ENCODE measurements at places on chromosomes 1 and 21.

DNA sequence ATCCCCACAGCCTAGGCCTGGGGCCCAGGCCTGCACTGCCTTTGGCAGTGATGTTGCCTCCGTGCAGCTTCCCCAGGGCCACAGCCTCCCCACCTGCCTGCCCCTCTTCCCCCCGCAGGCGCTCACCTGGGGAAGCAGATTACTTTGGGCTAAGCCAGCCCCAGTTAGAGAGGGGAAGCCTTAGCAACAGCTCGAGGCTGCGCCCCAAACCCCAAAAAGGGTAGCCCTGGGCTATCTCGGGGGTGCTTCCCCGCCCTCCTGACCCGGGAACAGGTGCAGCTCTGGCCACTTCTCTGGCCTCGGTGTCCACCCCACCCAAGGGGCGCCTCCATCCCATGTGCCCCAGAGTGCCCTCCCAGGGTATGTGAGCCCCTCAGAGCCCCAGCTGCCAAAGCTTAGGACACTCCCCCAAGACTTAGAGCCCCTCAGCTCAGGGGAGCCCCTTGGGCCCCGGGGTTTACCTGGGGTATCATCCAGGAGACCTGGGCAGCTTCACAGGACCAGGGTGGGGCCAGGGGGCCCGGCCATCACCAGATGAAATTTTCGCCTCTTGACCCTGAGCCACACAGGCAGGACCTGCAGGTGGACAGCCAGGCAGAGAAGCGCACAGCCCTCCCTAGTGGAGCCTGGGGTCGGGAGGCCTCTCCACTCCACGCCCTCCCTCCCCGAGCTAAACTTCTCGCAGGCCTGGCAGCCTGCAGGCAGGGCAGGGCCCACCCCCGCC is 3.3 kb upstream of the TTC34 start:
- H3K4me3 ChIP-seq = no peak overlapping the region
- no peak for DNase-seq
- H3K4me1 ChIP-seq = no peaks in the 10 kb centered on the region
- H3K27ac ChIP-seq = no peak overlapping the region
- H3K27me3 ChIP-seq = no peaks in the 10 kb centered on the region
- H3K36me3 ChIP-seq = no peaks in the 10 kb centered on the region

DNA sequence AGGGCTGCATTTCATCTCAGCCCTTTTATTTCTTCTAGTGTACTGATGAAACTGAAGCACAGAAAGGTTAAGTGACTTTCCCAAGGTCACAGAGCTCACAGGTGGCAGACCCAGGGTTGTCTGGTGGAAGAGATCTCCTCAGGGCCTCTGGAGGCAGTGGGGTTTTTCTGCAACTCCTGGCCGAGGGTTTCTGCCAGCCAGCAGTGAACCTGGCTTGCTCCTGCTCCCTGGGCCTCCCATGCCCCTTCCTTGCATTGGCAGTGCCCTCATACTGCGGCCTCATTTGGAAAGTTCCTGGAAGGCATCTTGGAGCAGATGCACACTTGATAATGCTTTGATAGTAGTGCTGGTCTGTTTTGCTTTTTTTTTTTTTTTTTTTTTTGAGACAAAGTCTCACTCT is 7.7 kb downstream of the GALNT2 start:
- H3K36me3 ChIP-seq = no peaks in the 10 kb centered on the region
- DNase-seq = no peak
- no peak overlapping the region for H3K4me3 ChIP-seq
- H3K4me1 ChIP-seq = peaks cover 7% of the 10 kb centered on the region

GRCh38 chr1:24586970-24587820 is 31.3 kb downstream of the NCMAP start:
- H3K27me3 ChIP-seq = no peaks in the 10 kb centered on the region
- DNase-seq = no peak
- H3K4me3 ChIP-seq = no peak overlapping the region
- peaks cover 3% of the 10 kb centered on the region for H3K4me1 ChIP-seq
- no peak overlapping the region for H3K27ac ChIP-seq

GRCh38 chr1:193184776-193185175 is 1.6 kb downstream of the B3GALT2 start:
- H3K4me3 ChIP-seq = no peak overlapping the region
- no peaks in the 10 kb centered on the region for H3K27me3 ChIP-seq
- no peak for DNase-seq
- no peaks in the 10 kb centered on the region for H3K36me3 ChIP-seq
- no peak overlapping the region for H3K27ac ChIP-seq

DNA sequence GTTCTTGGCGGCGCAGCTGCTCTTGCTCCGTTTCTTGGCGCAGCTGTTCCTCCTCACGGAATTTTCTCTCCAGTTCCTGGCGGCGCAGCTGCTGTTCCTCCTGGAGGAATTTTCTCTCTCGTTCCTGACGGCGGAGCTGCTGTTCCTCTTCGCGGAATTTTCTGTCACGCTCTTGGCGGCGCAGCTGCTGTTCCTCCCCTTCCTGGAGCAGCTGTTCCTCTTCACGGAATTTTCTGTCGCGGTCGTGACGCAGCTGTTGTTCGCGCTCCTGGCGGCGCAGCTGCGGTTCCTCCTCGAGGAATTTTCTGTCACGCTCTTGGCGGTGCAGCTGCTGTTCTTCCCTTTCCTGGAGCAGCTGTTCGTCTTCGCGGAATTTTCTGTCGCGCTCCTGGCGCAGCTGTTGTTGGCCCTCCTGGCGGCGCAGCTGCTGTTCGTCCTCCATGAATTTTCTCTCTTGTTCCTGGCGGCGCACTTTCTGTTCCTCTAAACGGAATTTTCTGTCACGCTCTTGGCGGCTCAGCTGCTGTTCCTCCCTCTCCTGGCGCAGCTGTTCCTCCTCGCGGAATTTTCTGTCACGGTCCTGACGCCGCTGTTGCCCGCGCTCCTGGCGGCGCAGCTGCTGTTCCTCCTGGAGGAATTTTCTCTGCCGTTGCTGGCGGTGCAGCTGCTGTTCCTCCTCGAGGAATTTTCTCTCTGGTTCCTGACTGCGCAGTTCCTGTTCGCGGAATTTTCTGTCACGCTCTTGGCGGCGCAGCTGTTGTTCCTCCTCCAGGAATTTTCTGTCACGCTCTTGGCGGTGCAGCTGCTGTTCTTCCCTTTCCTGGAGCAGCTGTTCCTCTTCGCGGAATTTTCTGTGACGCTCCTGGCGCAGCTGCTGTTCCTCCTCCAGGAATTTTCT is 7.0 kb downstream of the TCHH start:
- H3K4me1 ChIP-seq = peaks cover 42% of the 10 kb centered on the region
- no peak overlapping the region for H3K27ac ChIP-seq
- peaks cover 30% of the 10 kb centered on the region for H3K27me3 ChIP-seq
- peak overlapping the region; percentile 45 for H3K4me3 ChIP-seq
- DNase-seq = no peak

DNA sequence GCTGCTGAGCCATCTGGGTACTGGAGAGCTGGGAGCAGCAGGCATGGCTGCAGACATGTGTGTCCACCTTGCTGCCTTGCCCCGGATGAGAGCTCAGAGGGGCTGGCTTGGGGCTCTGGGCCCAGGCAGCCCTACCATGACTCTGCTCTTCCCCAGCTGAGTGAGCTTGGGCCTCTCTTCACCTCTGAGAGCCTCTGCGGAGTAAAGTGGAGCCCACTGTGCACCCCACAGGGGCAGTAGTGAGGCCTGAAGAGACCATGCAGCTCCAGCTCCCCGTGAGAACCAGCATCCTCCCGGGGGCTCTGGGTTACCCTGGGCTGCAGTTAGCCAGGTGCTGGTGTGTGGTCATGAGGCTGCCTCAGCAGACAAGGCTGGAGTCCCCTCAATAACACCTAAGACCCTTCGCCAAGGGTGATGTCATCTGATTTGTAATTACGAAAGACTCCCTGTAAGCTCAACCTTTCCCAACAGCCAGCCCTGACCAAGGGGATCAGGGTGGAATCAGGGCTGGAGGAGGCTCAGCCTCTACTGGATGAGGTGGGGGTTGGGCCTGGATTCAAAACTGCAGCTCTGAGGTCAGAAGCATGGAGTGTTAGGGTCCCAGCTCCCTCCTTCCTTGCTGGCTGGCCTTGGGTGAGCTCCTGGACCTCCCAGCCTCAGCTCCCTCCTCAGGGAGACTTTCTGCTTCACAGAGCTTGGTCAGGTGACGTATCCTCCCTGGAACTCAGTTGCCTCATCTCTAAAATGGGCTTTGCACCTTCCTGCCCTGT is 308.0 kb downstream of the MATN1 start:
- DNase-seq = peak; percentile 10
- no peak overlapping the region for H3K27ac ChIP-seq
- no peaks in the 10 kb centered on the region for H3K4me1 ChIP-seq
- H3K4me3 ChIP-seq = no peak overlapping the region

- no peak for DNase-seq
- no peak overlapping the region for H3K4me3 ChIP-seq
- no peaks in the 10 kb centered on the region for H3K36me3 ChIP-seq
- H3K27ac ChIP-seq = no peak overlapping the region
Observed at GRCh38 chr21:15788847-15789523, 59.2 kb downstream of the USP25 start.

Data from liver (tissue), 10 donors.